ENCODE measurements at places on chromosomes 13 and 19.
A peak's percentile ranks its signal among the peaks of the same experiment; 100 is the strongest.

- DNase-seq, result no peak
Observed at GRCh38 chr13:57302604-57303003, 135.6 kb downstream of the PRR20E start.

DNA sequence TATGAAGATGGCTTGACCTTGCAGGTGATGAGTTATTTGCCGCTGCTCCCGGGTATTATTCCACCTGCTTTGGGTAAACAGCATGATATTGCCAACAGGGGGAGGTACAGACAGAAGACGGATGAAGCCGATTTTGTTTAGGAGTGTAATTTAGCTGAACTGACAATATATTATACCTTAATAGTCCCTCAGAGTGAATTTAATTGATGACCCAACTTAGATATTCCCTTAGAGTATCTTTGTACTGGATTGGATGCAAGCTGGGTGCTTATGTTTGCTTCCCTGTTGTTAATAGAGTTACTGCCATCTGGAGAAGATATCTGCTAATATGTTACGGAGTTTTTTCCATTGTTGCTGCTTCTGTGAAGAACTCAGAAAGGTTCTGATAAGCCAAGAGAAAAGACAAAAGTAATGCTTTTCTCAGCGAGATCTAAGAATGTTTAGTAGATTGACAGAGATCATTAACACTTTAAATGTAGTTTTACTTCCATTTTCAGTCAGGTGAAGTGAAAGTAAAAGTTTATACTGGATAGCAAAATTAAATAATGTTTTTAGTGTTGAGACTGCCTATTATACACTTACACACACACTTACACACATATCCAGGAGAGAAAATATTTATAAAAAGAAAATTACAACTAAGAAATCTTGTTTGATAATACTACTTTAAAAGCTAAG is 2220.8 kb upstream of the PCDH20 start:
- no peak for DNase-seq

GRCh38 chr13:44147648-44148047 is 226.0 kb upstream of the SERP2 start:
- DNase-seq, result no peak

DNA sequence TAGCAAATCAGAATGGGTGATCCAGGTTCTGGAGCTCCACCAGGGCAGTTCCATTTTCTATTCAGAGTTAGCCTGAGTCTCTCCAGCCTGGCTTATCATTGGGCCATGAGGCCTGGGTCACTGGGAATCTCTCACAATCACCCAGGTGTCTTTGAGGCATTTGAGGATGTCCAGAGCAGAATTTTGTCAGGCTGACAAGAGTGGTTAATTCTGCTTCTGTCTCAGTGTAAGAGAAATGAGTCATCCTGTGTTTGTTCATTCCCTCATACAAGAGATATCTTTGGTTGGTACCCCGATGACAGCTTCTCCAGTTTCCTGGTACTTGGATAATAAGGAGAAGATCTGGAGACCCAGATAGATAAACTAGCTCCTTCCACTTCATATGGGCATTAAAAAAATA is 10.4 kb downstream of the ZNF93 start:
- DNase-seq, result no peak

GRCh38 chr13:99182439-99182838 is 18.2 kb upstream of the UBAC2 start:
- DNase-seq, result no peak

- DNase-seq, result peak; percentile 46
Observed at GRCh38 chr19:45569619-45570421, 14.8 kb downstream of the OPA3 start.

DNA sequence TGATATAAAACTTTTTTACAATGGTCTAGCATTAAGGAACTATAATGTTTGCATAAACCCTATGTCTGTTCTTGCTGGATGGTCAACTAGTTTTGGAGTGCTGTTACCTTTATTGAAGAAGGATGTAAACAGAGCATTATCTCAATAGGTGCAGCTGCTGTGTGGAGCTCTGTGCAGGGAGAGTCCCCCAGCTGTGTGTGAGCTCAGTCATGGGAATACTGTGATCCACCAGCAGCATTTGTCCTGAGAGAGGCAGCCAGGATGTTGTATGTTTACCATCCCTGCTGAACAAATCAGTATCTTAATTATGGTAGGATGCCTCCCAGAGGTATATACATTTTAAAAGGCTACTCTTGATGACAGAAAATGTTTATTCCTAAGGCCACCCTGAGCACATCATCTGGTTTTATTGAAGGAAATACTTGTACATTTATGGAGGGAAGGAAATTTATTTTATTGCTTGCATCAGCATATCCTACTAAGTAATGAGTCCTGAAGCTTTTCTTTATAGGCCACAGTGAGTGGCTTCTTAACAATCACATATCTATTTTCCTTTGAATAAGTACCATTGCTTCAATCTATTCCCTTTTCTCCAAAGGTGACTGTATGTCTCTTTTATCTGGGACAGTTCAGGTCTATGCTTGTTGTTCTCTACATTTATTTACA is 11.7 kb downstream of the RAP2A start:
- no peak for DNase-seq

- DNase-seq, result no peak
Observed at GRCh38 chr13:106291006-106291405, 244.5 kb downstream of the EFNB2 start.

- no peak for DNase-seq
Observed at GRCh38 chr13:60210510-60211330, 47.0 kb upstream of the DIAPH3 start.

DNA sequence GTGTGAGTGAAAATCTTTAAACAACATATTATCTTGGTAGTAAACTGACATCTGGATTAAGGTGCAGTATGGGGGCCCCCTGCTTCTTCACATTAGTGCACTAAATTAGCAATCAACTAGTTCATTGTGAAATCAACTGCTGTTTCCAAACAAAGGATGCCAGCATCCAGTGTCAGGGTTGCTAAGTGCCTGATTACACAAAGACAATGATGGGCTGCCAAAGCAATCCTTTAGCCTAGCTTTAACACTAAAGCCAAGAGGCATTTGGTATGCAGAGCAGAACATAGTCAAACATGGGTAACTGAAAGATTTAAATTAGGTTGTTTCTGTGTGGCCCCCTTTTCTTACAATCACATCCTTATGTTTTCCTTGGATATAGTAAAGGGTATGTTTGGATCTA is 543.1 kb upstream of the SLITRK5 start:
- DNase-seq, result no peak

- DNase-seq, result no peak
Observed at GRCh38 chr13:41985788-41986508, 25.0 kb upstream of the VWA8 start.

DNA sequence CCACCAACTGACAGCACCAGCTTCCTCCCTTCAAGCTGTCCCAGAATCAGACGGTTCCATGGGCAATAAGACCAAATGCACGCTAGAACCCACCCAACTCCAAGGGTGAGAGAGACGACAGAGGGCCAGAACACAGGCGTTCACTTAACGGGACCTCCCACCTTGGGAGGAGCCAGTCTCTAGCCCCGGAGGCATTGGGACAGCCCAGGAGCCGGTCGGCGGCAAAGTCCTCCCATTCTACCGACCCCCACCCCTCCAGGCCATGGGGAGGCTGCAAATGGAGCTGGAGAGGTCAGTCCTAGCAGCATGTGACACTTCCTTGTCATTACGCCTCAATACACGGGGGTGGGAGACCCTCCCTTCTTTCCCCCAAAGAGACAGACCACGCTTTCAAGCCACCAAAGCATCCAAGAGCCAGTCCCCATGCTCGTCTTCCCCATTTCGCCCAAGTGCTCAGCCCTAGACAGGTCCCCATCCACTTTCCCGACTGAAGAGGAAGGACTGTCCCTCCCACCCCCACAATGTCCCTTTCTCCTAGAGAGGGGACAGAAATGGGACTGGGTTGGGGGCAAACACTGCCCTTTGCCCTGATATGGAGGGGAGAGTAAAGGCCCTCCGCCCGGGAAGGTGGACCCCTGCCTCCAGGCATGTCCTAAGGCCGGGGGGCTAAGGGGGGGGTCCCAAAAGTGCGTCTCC is 964 bp downstream of the KHSRP start:
- no peak for DNase-seq

- peak; percentile 35 for DNase-seq
Observed at GRCh38 chr19:3061182-3062161, 823 bp downstream of the TLE5 start.

DNA sequence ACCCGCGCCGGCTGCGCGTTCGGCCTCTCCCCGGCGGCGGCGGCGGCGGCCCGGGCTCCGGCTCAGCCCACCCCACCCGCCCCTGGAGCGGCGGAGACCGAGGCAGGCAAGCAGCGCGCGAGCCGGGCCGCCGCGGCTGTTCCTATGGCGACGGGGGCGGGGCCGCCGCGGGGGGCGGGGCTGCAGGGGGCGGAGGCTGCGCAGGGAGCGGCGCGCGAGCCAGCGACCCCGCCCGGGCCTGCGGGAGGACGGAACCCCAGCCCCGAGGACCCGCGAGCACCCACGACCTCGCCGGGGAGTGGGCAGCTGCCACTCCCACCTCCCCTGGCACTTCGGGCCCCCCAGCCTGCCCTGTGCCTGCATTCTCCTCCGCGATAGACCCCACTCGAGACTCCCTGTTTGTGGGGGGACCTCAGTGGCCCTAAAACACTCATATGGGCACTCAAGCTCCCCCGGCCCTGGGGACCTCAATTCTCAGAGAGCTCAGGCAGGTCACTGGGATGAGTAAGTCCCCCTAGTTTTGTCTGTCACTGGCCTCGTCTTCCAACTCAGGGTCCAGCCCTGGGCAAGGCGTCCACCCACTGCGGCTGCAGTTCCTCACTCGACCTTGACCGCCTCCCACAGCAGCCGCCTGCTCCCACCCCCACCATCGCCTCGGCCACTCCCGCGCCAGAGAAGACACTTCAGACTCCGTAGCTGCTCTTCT is at the start of gene CTXN1:
TSS of gene CTXN1 (minus strand) at position 115 of the 706 bp plus-strand sequence. CDS start 597 bp downstream, outside the sequence.
- peak; percentile 76 for DNase-seq

DNA sequence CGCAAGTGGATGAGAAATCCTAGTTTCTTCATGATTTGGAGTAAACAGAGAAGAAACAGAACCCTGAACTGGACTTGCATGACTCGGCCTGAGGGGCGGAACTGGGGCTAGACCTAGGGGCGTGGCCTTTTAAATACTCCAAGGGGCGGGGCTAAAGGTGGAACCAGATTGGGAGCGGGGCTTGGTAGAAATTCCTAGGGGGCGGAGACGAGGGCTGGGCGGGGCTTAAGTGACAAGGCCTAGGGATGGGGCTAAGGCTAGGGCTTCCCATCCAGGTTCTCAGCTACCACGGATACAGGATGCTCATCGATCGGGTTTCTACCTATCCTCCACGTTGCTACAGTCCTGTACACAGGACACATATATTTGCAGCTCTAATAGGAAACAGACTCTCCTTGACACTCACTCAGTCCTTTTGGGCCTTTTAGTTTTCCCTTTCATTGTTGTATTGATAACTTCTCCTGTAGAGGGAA is 372 bp upstream of the ZNF699 start:
- peak; percentile 72 for DNase-seq

- DNase-seq, result peak; percentile 59
Observed at GRCh38 chr19:3108775-3109174, 14.6 kb downstream of the GNA11 start.

- no peak for DNase-seq
Observed at GRCh38 chr13:64917566-64917965, 2312.6 kb downstream of the PCDH9 start.

- no peak for DNase-seq
Observed at GRCh38 chr13:48236528-48237353, 3.7 kb downstream of the ITM2B start.
